Natural killer cell (primary cell): ENCODE measurements at places on chromosomes 6 and 20. TPM values are rescaled to one million over a fixed set of nuclear protein-coding genes. Genes with fewer than 3 reads are reported as not detected.

- DNase-seq, result peak; percentile 24
Measured at GRCh38 chr6:35468980-35469750, 964 bp downstream of the RPL10A start.

DNA sequence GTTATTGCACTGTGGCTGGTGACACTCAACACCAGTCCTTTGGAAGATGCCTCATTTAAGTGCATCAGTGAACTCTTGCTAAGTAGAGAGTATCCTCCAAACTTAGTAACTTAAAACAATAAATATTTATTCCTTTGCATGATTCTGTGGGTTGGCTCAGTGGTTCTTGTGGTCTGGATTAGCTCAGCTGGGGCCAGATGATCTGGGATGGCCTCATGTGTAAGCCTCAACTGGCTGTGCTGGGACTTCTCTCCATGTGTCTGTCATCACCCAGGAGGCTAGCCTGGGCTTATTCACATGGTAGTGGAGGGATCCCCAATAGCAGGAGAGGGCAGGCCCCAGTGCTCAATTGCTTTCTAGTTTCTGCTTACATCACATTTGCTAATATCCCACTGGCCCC lies 8.3 kb downstream of the LRRN4 start:
- DNase-seq, result no peak

The PPIL6 gene
- 0.40 TPM for total RNA-seq

GRCh38 chr6:36120539-36120938 lies 9.8 kb upstream of the MAPK13 start:
- DNase-seq, result peak; percentile 65

The HEY2 gene
- 0.73 TPM for total RNA-seq

GRCh38 chr6:110542311-110543024 lies 66.1 kb upstream of the SLC22A16 start:
- DNase-seq, result no peak

DNA sequence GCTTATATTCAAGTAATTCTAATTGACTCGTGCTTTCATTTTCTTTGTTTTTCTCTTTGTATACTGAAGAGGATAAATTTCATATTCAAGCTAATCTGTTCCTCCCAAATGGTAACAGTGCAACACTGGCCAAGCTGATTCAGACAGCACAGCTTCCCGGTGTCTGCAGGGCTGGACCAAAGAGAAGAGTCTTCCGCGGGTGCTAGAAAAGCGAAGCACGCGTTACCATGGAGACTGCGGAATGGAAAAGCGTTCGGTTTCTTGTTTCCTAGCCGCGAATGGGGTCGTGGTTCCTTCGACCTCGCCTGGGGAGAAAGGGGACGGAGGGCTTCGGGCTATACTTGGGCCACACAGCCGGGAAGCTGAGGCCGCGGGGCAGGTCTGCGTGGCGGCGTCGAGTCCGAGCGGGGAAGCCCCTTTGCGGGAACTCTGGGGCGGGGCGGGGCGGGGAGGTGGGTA lies 6.2 kb upstream of the ZNF311 start:
- no peak for DNase-seq

DNA sequence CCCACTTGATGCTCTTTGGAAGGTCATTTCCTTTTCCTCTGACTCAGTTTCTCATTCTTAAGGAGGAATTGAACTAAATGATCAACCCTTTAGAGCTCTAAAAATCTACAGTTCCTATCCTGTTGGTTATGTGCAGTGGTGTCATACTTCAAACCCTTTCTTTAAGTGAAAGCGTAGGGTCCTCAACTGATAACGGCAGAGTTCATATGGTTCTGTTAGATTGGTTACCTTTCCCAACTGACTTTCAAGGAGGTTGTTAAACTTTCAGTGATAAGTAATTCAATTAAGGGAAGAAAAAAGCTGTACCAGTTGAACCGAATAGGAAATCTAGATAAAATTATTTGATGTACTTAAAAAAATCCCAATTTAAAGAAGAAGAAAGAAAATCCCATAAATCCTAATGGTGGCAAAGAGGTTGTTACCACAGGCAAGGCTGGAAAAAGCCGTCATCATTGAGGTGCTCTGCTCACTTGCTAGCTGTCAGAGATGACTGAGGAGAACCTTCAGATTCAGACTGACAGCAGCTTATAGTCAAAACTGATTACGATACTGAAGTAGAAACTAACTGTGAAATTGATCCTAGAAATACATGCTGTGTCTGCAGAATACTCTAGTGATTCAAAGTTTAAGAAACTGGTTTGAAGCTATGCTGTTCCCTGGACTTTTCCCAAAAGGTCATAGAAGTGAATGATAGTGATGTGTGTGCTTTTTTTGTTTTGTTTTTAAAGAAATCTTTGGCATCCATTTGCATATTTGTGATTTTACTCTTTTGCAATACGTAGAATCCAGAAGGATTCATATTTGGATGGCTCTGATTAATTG lies 16.2 kb downstream of the TMEM14A start:
- no peak for DNase-seq

- no peak for DNase-seq
Measured at GRCh38 chr6:110221738-110222137, 41.5 kb downstream of the CDC40 start.

GRCh38 chr6:102660303-102660702 lies 1266.8 kb downstream of the GRIK2 start:
- DNase-seq, result no peak

DNA sequence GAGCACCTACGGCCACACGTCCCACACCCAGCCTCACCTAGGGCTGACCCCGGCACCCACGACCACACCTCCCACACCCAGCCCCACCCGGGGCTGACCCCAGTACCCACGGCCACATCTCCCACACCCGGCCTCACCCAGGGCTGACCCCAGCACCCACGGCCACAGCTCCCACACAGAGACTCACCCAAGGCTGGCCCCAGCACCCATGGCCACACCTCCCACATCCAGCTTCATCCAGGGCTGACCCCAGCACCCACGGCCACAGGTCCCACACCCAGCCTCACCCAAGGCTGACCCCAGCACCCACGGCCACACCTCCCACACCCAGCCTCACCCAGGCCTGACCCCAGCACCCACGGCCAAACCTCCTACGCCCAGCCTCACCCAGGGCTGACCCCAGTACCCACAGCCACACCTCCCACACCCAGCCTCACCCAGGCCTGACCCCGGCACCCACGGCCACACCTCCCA lies 36.7 kb downstream of the NINL start:
- DNase-seq, result no peak

- DNase-seq, result no peak
Measured at GRCh38 chr6:111121789-111122350, 34.6 kb downstream of the SLC16A10 start.

- DNase-seq, result no peak
Measured at GRCh38 chr20:13099676-13100075, 90.9 kb downstream of the SPTLC3 start.

The NKAPL gene
- not detected for total RNA-seq

The ELOVL5 gene
- total RNA-seq, result 99.5 TPM

- DNase-seq, result no peak
Measured at GRCh38 chr6:52846002-52846401, 5.4 kb upstream of the GSTA5 start.

The BMP6 gene
- total RNA-seq, result 0.25 TPM

The MLN gene
- not detected for total RNA-seq

The FAM135A gene
- 4.8 TPM for total RNA-seq

- DNase-seq, result no peak
Measured at GRCh38 chr20:46286977-46287376, 21.3 kb downstream of the CDH22 start.

DNA sequence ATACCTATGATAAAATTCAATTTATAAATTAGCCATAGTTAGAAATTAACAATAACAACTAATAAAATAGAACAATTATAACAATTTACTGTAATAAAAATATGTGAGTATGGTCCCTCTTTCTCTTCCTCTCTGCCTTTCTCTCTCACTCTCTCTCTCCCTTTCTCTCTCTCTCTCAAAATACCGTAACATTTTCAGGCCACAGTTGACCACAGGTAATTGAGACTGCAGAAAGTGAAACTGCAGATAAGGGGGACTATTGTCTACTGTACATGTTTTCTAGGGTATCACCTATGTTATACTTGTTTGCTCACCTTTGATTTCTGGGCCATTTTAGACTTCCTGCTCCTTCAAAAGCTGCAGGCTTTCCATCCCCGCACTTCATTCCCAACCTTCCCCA lies 46.8 kb downstream of the LY86 start:
- no peak for DNase-seq

The FAM217A gene
- not detected for total RNA-seq

DNA sequence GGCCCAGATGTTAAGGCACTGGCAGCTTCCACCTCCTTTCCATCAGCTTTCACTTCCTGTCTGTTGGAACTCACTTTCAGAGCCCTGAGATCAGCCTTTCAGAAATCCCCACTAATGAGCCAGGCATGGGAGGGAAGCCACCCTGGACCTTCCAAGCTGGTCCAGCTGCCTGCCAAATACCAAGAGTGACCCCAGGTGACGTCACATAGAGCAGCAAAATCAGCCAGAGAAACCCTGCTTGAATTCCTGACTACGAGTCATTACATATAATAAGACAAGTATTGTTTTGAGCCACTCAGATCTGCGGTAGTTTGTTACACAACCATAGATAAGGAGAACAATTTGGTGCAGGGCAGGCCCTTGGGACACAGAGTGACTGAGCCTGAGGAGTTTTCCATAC lies 556.0 kb upstream of the JAG1 start:
- DNase-seq, result no peak

GRCh38 chr6:3707024-3707423 lies 44.5 kb downstream of the PXDC1 start:
- DNase-seq, result no peak

DNA sequence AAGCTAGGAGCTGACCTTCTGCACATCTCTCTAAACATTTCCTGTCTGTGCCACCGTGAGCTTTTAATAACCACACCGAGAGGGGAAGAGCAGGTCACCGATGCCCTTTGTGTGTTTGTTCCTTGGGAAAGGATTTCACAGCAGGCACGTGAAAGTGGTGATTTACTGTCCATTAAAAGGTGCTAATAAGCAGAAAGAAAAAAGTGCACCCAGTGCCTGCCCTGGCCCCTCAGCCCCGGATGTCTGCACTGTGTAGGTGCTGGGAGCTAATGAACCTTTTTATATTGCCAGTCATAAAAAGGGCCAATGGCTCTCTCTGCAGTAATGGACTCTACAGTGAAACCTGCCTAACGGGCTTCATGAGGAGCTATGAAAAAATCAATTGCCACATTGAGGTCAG lies 312.6 kb downstream of the C6orf118 start:
- no peak for DNase-seq

- no peak for DNase-seq
Measured at GRCh38 chr20:18001131-18001921, 32.5 kb downstream of the MGME1 start.

GRCh38 chr6:84618046-84618752 lies 146.2 kb downstream of the TBX18 start:
- DNase-seq, result no peak

DNA sequence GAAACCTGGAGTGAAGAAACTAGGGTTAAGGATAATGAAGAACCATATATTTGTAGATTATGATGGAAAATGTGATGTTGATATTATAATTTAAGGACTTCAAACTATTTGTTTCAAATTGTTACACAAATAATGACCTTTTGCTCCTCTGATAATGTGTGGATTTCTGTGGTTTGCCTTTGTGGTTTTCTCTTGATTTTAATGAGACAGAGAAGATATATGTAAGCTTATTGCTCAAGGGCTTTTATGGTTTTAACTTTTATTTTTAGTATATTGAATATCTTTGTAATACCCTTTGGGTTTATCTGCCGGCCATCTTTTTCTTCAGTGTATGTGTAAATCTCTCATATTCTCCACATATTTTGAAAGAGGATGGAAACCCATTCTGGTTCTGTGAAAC lies 362.3 kb downstream of the RIMS1 start:
- DNase-seq, result no peak

DNA sequence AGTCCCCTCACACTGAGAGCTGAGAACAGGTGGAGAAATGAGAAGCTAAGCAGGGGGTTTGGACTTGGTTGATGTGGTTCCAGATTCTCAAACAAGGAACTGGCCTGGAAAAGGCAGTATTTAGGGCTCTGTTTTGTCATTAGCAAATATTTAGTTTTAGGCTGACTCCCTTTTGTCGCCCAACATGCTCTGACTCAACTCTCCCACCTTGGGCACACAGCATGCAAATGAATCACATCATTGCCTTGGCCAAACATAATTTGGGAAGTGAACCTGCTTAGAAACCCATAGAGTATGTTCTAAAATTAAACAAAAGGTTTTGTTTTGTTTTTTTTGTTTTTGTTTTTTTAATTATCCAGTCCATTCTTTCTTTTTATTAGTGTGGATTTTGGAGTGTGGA lies 9.5 kb upstream of the UQCC2 start:
- no peak for DNase-seq

The FABP7 gene
- not detected for total RNA-seq

DNA sequence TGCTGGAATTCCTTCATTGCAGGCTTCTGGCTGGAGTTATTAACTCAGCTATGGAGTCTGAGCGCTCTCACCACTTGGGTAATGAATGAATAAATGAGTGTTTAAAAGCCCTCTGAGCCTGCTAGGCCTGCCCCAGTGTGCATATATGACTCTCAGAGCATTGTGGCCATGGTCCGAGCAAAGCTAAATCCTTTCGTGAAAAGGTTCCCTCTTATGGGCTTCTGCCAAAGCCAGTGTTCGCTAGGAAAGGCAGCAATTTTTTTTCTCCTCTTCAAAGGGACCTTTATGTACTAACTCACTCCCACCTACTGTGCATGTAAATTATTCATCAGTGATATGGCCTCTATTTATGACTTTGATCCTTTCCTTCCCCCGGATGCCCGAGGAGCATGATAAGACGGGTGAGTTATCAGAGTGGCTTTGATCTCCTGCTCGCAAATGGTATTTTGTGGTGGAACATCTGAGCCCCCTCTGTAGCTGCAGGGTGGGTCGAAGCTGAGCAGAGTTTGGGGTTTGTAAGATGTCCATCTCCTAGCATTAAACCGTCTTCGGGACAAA lies 88.6 kb downstream of the LINC00237 start:
- DNase-seq, result no peak

DNA sequence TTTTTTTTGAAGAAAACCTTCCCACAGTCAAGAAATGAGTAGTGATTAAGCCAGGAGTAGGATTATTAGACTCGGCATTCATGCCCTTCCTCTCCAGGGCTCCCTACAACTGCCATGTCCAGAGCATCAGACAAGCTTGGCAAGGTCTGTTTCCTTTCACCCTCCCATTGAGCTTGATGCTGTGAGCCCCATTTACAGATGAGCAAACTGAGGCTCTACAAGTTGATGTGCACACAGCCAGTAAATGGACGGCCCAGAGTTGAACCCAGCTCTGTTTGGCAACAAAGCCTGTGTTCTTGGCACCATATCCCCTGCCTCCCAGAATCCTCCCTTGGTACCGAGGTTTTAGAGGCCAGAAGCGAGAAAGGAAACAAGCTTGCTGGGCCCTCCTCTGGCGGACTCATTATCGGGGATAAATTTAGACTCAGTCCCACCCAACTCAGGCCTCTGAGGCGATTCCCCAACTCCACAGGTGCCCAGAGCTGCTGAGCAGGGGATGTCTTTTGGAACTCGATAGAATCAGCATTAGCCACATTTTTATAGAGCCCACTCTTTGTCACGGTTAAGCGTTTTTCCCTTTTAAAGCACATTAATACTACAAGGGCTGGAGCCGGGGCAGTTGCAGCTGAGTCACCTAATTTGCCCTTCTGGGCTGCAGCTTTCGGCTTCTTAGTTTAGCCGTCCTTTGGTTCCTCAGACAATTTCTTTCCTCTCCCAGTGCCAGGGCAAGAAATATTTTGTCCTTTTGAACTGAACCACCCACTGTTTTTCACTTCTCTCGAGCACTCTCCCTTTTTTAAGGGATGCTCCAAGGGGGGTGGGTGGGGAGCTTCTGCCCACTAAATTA lies 23.0 kb upstream of the NFATC2 start:
- DNase-seq, result no peak

The MAP3K7 gene
- 27.5 TPM for total RNA-seq

GRCh38 chr6:27866357-27867050 lies 45.7 kb downstream of the OR2B2 start:
- peak; percentile 50 for DNase-seq

The TPX2 gene
- total RNA-seq, result 4.2 TPM

- no peak for DNase-seq
Measured at GRCh38 chr6:46235242-46235641, 64.5 kb upstream of the ENPP5 start.
